ENCODE measurements at places on chromosomes 12 and 14.

- DNase-seq, result no peak
Measured at GRCh38 chr14:60867503-60868172, 113.2 kb downstream of the TRMT5 start.

- DNase-seq, result no peak
Measured at GRCh38 chr12:9667403-9668160, 1.9 kb upstream of the CLEC2D start.

- DNase-seq, result no peak
Measured at GRCh38 chr14:69320581-69321365, 60.8 kb downstream of the GALNT16 start.

- DNase-seq, result no peak
Measured at GRCh38 chr12:104805186-104805585, 152.9 kb downstream of the SLC41A2 start.

- no peak for DNase-seq
Measured at GRCh38 chr12:70779250-70779649, 141.3 kb downstream of the PTPRR start.

GRCh38 chr12:109741286-109741969, 27.8 kb downstream of the FAM222A start:
- no peak for DNase-seq

DNA sequence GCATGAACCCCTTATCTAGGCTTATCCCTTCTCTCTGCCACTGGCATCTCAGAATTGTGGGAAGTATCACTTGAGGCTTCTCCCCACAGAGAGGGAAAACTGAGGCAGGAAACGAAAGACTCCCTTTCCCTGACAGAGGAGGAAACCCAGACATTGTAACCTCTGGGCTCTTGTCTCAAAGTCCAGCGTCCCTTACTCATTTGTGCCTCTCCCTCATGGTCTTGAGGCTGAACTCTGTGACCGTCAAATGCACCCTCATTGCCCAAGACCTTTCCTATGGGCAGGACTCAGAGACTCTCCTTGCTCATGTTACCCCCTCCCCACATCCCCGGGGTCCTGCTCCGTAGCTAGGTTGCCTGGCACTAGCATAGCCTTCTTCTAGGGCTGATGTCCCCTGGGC, 3.8 kb downstream of the CACNB3 start:
- no peak for DNase-seq

DNA sequence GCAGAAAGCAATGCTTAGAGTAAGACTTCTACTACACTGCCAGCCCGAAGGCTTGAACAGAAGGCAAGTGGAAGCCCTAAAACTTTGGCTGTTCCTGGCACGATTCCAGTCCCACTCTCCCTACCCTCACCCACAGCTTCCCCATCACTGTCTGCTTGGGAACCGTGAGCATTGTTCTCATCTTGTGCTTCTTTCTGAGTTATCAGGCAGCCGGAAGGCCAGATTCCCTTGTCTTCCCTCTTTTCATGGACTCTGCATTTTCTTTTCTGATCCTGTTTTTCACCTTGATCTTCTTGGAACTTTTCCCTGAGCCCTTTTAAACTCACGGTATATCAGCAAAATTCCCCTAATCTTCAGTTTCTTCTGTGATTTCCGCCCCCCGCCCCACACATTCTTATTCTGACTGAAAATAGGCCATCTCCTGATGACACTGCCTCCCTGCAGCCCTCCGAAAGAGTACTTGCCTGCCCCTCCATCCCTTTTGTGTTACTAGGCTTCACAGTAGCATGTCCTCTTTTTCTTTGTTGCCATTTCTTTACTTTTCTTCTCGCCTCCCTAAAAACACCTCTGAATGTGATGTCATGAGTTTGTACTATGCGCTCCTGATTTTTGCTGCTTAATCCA, 29.9 kb downstream of the RCOR1 start:
- no peak for DNase-seq

DNA sequence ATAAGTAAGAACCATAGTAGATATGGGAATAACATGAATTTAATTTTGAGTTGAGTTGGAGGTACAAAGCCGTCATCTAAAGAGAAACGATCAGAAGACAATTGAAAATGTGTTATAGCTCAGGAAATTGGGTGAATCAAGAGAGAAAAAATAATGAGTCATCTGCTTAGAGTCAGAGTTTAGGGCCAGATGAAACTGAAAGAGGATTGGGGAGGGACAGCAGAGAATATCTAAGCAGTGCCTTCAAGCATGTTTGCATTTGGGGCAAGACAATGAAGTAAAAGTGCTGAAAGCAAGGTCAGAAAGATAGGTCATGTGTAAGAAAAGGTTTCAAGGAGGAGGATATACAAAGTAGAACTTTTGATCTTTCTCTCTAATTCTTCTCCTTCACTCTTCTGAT, 49.4 kb downstream of the SLC15A5 start:
- DNase-seq, result no peak

- no peak for DNase-seq
Measured at GRCh38 chr14:70641548-70642302, at the start of gene TTC9. TSS of gene TTC9 (plus strand) at chr14:70641916. CDS start at chr14:70642130, 214 bp downstream.

DNA sequence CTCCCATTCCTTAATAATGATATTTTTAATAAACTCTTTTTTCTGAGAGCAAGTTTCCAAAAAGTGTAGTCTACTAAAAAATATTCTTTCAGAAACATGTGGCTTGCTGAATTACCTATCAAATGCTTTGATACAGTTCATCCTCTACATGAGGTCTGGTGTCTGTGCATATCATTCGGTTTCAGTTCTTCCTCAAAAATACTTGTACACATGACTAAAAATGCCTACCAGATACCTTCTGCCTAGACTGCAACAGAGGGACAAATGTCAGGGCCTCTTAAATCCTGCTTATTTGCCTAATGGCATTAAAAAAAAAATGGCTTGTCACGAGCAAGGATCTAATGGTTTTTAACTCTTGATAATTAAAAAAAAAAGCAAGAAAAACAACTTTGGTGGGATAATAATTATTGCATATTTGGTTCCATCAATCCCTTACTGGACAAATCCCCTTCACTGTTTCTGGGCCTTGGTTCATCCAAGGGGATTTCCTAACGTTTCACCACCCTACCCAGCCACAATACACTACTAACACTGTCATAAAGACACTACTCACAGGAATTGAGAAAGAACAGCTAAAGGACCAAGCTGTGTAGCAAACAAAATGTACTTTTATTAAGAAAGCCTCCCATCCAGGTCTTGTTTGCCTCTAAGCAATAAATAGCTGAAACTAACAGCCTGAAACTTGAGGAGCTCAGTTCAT, 45.7 kb downstream of the PARP11 start:
- DNase-seq, result no peak

DNA sequence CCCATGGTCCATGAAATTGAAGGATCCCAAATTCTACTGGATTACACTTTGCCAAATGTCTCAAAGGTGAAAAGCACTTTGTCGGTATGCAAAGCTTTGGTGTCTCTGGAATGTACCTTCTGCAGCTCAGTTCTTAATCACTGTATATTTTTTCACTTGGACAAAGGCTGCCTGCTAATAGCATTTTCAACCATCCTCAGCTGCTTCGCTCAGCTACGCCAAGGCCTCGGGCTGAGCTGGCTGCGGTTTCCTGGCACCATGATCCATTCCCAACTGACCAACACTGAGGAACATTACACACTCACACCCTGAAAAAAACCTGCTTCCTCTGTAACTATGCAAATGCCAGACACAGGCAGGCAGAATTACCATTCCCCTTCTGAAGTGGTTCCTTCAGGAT, 335.2 kb downstream of the DPF3 start:
- no peak for DNase-seq

GRCh38 chr14:106185837-106186233, 659.5 kb downstream of the TMEM121 start:
- DNase-seq, result no peak

GRCh38 chr12:1405619-1406018, 188.8 kb downstream of the FBXL14 start:
- no peak for DNase-seq

DNA sequence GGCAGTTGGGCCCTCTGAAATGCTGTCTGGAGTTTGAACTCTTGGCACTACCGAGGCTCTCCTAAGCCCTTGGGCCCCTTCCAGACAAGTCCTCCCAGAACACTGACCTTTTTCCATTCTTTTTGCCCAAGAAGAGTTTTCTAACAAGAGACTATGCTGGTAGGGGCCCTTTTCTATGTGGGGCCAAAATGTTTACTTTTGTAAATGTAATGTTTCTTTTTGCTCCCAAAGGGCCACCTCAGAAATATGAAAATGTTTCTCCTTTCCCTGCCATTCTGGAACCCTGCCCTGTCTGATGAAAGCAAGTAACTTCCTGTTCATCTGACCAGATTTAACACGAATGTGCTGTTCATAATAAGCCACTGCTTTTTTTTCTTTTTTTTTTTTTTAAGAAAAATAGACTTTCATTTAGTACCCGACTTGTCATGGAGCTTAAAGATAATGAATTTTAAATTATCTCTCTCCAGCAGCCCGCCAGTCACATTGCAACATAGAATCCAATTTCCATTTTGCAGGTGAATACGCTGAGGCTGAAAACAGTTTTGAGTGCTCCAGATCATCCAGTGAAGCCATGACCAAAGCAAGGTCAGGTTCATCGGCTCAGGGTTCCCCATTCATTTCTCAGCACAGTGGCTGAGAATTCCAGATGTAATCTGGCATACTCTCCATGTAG, 169.9 kb downstream of the DPF3 start:
- DNase-seq, result no peak

- DNase-seq, result peak; percentile 19
Measured at GRCh38 chr12:62783881-62784280, 151.1 kb downstream of the PPM1H start.

- DNase-seq, result no peak
Measured at GRCh38 chr14:54197369-54197768, 199.4 kb upstream of the CDKN3 start.

- DNase-seq, result no peak
Measured at GRCh38 chr14:92175811-92176210, 54.0 kb downstream of the CPSF2 start.

DNA sequence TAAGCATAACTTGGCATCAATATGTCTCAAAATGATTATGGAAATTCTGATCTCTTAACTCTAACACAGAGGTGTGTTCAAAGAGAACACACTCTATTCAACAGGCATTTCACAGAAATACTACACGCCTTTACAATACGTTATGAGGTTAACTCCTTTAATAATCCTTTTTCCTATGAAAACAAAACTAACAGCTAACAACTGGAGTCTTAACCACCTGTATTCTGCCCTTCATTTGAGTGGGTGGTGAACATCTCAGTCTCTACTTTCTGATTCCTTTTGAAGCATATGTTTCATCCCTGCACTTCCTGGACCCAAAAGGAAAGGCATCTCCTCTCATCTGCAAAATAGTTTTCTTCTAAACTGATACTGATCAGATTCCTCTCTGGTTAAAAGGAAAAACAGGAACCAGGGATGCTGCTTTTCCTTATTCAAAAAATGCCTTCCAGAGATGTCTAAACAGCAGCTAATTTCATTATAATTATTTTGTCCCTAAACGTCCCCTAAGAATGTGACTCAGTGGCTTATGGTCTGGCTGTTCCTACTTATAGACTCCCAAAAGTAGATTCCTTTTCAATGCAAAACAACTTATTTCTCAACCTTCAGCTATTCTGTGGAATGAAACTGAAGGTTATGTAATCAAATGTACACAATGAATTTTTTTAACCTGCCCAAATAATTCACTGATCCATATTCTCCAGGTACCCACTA, 24.1 kb downstream of the ITPR2 start:
- no peak for DNase-seq

DNA sequence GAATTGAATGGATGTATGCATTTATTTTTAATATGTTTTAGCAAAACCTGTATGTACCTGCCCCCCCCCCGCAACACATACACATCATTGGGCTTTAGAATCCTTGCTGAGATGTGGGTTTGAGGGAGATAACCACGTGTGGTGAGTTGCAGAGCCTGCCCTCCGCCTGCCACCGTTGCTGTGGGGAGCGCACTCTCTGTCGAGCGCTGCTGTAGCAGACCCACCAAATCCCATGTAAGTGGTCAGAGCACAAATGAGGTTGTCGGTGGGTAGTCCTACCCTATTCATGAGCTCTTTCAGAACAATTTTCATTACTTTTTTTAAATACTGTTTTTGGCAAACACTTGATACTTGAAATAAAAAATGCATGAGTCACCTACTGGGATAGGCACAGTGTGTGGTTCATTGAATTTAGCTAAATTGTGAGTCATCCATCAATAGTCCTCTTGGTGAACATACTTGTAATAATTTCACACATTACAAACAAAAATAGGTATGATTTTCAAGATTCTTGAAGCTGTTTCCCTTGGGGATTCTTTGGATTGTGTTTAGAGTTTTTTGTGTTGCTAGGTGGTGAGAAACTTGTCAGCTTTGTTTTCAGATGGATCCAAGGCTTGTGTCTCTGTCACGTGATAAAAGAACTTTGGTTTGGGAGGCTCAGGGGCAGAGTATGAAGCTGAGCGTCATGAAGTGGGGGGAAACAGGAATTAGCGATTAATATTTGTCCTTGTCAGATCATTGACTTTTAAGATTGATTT, 107.6 kb downstream of the PTCSC3 start:
- no peak for DNase-seq

- DNase-seq, result no peak
Measured at GRCh38 chr12:125247477-125247876, 182.2 kb downstream of the AACS start.

DNA sequence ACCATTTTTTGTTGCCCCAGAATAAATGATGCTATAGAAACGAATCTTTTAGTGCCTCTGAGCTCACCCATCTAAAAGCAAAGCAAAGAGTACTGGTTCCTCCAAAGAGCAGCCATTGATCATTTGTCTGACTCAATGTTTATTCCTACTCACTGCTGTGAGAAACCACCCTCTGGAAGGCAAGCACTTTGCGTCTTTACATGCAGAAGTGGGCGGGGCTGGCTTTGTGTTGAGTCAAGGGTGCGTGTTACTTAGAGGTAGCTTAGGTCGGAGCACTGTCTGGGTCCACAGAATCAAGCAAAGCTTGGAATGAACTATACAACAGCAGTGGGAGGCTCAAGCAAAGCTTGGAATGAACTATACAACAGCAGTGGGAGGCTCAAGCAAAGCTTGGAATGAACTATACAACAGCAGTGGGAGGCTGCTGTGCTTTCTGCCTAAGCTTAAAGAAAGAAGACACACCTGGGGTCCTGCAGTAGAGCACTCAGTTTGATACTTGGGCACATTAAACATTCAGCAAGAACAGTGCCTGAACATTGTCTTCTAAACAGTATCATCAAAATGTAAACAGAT, 77.2 kb upstream of the PRICKLE1 start:
- DNase-seq, result no peak

GRCh38 chr12:56932146-56932545, 2.1 kb downstream of the SDR9C7 start:
- no peak for DNase-seq
